ENCODE measurements at places on chromosomes 16 and 17.

DNA sequence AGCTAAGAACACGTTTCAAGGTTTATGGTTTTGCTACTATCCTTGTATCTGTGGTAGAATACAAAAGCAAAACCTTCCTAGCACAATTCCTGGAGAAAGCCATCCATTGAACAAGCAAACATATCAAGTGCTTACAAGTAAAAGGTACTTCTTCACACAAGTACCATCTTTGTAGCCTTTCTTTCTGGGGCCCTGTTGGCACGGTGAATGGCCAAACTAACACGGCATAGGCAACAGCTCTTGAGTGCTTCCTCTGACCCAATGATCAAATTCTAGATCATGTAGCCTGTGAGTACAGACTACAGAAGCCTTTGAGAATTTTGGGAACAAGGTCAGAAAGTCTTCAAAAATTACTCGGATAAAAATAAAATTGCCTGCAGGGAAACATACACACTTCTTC, 57.9 kb downstream of the ANKFY1 start:
- DNase-seq = no peak

DNA sequence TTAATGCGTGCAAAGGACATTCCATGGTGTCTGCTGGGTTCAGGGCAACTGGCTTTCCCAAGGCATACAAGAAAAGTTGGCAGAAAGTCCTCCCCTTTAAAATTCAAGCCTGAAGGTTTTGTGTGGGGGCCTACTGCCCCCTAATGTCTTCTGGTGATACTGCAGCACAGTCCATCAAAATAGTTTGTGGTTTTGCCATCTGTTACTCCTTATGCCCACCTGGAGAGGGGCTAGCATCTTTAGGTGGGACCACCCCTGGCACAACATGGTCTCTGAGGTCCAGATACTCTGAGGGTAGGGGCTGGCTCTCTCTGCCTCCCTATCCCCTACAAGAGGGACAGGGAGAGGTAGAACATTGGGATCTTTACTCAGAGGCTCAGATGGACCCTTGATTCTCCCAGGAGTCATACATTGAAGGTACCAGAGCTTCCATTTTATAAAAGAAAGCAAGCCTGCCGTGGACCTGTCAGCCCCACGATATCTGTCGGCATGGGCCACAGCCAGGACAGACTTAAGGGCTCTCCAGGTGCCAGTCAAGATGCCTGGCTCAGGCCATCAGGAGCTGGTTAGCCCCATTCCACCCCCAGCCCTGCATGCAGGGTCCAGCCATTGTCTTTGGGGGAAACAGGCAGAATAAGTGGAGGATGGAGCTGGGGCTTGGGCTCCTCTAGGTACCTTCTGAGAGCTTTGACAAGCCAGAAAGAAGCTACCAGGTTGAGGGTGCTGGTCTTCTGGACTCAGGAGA, 6.3 kb downstream of the ESRP2 start:
- DNase-seq = no peak

DNA sequence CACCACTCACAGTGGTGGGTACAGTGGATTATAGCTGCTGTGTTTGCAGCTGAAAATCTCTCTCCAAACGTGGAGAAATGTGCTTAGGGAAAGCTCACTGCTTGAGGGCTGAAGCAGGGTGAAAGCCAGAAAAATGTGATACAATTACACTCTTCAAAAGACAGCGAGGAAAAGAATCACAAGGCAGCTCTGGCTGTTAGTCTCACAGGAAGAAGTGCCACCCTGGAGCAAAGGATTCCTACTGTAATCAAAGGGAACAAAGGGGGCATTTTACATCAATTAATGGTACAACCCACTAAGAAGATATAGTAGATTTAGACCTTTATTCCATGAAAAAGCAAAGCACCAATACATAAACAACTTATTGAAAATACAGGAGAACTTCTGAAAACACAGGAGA, 48.1 kb upstream of the IRX5 start:
- DNase-seq = no peak

DNA sequence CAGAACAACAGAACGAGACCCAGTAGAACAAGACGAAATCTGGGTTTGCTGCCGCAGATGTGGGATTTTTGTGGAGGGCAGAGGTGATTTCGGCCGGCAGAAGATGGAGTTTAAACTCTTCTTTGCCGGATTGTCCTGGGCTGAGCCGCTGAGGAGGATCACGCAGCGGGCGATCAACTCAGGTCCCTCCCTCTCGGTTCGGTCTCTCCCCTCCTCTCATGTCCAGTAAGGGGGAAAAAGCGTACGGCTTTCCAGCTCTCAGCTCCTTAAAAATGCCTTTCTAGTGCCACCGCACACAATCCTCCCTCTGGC, 2.5 kb downstream of the PHF12 start:
- no peak for DNase-seq

DNA sequence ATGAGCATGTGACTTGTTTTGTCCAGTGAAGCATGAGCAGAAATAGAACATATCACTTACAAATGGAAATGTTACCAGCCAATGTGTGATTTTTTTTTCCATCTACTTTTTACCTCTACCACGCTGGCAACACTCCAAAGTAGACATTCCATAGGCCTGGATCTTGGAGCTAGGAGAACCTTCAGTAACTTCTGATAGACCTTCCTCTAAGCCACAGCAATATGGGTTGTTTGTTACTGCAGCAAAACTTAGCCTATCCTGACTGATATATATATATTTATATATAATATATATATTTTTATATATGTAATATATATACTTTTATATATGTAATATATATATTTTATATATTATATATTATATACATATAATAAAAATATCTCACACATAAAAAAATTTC, 284.4 kb upstream of the XYLT1 start:
- DNase-seq = no peak
